ENCODE measurements at places on chromosomes 16 and 17. TPM values are rescaled to one million over a fixed set of nuclear protein-coding genes. Genes with fewer than 3 reads are reported as not detected.

OR3A3 gene
- not detected for total RNA-seq

KRTAP3-1 gene
- not detected for total RNA-seq

SLFN12 gene
- 11.1 TPM for total RNA-seq

DECR2 gene
- 20.6 TPM for total RNA-seq

HBA1 gene
- 372 TPM for total RNA-seq

LGALS9B gene
- not detected for total RNA-seq

DNA sequence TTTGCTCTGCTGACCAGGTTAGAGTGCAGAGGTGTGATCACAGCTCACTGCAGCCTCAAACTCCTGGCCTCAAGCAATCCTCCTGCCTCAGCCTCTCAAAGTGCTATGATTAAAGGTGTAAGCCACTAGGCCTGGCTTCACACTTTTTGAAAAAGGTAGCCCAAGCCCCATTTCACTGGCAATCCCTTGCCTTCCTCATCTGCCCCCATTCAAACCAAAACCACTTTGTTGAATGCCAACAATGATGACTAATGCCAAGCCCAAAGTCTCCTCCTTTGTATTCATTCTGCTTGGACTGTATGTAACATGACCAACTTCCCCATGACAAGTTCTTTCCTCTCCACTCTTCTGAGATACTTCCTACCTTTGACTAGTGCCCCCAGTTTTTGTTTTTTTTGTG lies 33.1 kb downstream of the N4BP1 start:
- no peak for DNase-seq

DNA sequence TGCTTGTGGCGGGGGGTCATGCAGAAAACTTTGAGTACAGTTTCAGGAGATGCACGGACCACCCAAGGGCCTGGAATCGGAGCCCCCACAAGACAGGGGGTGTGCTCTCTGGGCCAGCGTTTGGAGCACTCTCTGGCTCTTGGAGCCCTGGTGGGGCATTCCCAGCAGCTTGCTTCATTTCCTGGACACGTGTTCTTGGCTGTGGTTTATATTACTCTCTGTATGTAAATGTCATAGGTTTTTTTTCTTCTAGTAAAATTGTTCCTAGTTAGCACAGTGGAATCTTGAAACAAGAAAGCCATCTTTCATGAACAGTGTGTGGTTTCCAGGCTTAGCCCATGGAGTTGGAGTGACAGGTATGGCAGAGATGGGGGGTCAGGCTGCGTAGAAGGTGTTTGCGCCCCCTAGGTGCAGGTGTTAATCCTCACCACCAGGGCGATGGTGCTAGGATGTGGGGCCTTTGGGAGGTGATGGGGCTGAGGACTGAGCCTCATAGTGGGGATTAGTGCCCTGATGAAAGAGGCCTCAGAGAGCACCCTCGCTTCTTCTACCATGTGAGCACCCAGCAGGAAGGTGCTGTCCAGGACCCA lies 79.8 kb downstream of the JPH3 start:
- DNase-seq, result no peak

GRCh38 chr16:85395207-85395912 lies 217.8 kb upstream of the GSE1 start:
- peak; percentile 85 for DNase-seq

DNA sequence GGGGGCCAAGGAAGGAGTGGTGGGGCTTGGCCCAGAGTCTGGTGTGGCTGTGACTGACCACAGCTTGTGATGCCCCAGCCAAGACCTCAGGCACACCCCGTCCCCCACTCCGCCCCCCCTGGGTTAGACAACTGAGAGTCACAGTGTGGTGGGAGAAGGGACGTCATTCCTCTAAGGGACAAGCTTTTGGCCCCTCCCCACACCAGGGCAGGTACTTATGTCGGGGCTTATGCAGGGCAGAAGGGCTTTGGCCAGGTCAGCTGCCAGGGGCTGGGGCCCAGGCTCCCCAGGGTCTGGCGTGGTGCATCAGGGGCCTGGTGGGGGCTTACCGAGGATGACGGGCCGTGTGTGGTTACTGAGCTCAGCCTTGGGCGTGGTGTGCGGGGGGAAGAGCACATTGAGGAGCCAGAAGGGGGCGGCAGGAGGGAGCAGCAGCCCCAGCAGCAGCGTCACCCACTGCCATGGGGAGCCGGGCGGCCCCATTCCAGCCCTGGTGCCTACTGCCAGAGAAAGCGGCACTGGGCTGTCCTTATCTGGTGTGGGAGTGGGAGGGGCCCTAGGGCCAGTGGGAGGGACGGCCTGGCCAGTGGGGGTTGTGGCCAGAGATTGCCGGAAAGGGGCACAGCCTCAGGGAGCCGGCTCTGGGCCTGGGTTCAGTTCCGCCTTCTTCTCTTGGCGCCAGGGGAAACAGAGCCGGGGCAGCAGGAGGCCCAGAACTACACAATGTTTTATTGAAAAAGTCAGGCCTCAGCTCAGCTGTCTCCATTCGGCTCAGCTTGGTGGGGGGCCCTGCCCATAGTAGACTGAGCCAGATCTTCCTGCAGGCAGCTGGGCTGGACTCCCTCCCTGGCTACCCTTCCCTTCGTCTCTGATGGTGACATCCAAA lies at the start of gene LCAT:
Gene LCAT, minus strand, starts transcription at position 502 of the 886 bp plus-strand sequence. Its CDS starts 19 bp downstream, at position 483.
- DNase-seq, result peak; percentile 84

- no peak for DNase-seq
These were observed 26.9 kb downstream of the RGS9 start for GRCh38 chr17:65163990-65164495.

DNA sequence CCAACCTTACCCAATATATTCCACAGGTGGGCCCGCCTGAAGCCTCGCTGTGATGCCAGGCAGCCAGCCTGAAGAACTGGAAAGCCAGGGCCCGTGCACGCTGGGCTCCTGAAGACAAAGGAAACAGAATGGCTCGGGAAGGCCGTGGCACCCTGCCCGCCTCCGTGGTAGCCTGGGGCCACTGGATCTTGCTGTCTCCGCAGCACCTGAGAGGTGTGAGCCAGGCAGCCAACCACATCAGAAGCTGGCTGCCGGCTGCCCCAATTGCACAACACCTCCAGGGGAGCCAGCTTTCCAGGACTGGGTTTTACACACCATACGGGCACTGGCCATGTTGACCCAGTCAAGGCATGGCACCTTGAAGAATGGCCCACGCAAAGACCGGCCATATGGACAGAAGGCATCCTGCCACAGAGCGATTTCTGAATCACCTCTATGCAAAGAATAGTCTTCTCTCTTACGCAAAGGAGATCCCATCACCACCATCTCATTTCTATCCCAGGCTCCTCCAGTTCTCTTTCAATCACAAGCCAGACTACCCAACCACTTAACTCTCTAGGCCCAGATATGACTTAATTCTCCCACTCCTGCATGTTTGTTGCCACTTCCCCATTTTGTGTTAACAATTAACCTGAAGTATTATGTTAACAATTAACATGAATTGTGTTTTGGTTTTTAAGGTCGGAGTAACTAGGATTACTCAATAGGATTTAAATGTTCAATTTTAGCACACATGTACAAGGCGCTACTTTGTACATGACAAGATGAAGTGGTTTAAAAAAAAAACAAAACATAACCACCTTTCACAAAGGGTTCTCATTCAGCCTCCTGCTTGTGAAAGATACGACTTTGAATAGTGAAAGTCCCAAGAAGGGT lies 32.1 kb downstream of the ZFHX3 start:
- peak; percentile 90 for DNase-seq

DNA sequence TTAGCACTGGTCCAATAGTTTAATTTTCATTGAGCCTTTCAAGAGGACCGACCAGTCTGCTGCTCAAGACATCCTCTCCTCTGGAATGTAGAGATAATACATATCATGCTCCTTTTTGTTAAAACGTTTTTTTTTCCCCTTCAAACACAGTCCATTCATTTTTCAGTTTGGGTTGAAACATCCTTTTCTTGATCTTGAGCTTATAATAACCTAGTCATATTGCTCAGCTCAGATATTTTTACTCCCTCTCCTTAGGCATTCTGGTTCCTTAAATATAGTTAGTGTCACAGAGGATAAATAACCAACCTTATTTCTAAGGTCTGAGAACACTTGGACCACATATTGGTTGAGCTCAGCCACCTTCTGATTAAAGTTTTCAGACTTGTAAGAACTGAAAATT lies 12.8 kb downstream of the ANKRD40CL start:
- no peak for DNase-seq

GRCh38 chr17:57115916-57116315 lies 30.9 kb downstream of the AKAP1 start:
- no peak for DNase-seq

DNA sequence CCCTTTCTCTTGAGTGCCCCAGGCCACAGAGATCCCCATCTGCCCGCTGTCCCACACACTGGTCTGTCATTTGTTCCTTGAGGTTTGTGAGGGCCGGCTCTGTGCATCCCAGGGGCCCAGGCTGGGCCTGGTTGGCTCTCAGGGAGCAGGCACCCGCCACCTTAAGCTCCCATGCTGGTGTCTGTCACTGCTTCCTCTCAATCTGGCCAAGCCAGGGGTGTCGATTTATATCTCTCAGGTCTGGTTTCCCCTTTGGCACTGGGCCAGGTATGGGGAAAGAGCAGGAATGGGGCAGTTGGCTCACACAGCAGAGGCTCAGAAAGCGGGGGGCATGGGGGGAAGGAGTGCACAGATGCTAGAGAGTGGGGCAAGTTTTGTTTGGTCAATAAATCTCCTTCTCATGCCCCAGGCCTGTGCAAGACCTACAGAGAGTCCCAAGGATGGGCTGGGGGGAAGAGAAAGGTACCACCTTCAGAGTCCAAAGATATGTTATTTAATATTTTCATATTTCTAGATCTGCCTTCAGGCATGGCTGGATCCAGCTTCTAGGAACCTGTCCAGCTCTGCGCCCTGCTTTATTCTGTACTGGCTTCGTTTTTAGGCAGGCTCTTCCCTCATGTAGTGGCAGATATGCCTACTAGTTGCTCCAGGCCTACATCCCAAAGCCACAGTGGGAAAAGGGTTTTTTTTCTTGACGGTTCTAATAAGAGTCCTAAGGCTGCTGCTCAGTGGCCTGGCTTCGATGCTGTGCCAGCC lies 34.3 kb downstream of the IL4R start:
- DNase-seq, result no peak

DNA sequence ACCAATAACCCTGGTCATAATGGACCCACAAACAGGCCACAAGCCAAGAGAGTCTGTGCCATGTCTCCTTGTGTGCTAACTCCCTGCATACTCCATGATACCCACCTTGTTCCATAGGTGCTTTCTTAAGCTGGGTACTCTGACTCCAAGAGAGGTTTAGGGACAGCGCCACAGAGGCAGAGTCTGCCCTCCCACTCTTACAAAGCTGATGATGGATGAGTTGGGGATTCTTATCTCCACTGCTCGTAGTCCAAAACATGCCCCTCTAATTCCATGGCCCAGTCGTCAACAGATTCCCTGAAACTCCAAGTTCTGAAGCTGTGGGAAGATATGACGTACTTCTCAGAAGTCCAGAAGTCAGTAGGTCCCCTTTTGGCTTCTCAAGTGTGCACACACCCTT lies 184.4 kb upstream of the CCL2 start:
- no peak for DNase-seq

DNA sequence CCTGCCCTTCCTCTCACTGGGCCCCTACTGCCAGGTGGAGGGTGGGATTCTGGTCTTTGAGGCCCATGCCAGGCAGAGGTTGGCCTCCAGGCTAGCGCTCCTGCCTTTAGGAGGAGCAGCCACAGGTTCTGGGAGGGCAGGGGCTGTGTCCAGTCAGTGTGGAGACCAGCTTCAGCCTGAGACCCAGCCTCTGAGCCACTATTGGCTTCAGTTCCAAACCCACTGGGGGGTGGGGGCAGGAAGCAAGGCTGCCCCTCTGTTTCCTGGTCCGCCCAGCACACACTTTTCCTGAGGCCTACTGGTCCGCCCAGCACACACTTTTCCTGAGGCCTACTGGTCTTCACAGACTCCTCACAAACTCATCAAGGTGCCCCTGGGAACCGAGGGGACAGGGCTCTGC lies 16.4 kb downstream of the SLC5A10 start:
- no peak for DNase-seq

DNA sequence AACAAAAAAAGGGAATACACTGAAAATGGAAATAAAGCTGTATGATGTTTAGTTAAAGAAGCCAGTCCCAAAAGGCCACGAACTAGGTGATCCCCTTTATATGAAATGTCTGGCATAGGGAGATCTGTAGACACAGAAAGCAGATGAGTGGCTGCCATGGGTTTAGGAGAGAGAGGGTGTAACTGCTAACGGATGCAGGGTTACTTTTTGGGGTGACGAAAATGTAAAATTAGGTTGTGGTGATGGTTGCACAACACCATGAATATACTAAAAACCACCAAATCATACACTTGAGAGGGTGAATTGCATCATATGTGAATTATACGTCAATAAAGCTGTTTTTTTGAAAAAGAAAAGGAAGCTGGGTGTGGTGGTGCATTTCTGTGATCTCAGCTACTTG lies 99.6 kb downstream of the ADCY9 start:
- no peak for DNase-seq

- no peak for DNase-seq
These were observed 212.6 kb downstream of the SLC39A11 start for GRCh38 chr17:72879877-72880276.

GRCh38 chr17:27442702-27443101 lies 13.5 kb upstream of the KSR1 start:
- DNase-seq, result no peak

- no peak for DNase-seq
These were observed 43.9 kb downstream of the RAI1 start for GRCh38 chr17:17725011-17725751.

- no peak for DNase-seq
These were observed 36.0 kb upstream of the ICAM2 start for GRCh38 chr17:64056269-64057005.

GRCh38 chr17:80640366-80641084 lies 95.9 kb downstream of the RPTOR start:
- DNase-seq, result no peak

DNA sequence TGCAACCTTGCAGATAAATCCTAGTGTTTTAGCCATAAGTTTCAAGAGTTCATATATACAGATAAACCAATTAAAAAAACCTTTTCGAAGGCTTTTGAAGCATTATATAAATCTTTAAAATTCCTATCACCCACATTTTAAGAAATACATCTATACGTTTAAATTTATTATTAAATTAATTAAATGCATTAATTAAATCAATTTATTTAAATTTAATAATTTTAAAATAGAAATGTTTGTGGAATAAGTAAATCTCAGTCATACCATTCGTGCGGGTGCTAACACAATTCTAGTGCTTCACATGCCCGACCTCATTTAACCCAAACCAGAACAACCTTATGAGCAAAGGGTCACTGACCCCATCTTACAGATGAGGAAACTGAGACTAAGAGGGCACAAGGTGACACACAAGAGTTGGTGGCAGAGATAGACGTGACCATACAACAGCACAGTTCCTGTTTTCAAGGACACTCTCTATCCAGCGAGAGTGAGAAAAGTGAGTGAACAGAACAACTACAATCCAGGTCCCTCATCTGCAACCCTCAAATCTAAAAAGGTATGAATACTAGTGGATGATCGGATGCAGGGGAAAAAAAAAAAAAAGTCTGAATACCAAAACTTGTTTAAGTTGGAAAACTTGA lies 1.4 kb downstream of the NSMCE1 start:
- DNase-seq, result no peak

GRCh38 chr17:67575325-67575724 lies 142.4 kb upstream of the NOL11 start:
- no peak for DNase-seq

DNA sequence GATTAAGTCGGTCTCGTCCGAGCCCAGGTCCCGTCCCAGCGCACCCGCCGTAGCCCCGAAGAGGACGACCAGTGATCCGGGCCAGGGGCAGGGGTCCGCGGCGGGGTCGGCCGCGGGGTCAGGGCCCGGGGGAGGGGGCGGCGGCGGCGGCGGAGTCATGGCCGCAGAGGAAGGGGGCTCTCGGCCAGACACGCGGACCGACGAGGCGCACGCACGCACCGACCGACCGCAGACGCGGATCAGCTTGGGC lies at the start of gene ESRP2:
Gene ESRP2, minus strand, starts transcription at position 241 of the 250 bp plus-strand sequence. Its CDS starts 82 bp downstream, at position 159.
- no peak for DNase-seq

All from upper lobe of left lung (tissue), 6 donors.